ENCODE measurements at places on chromosomes 5 and 9. TPM values are rescaled to one million over a fixed set of nuclear protein-coding genes. Genes with fewer than 3 reads are reported as not detected.
A peak's percentile ranks its signal among the peaks of the same experiment; 100 is the strongest.

DNA sequence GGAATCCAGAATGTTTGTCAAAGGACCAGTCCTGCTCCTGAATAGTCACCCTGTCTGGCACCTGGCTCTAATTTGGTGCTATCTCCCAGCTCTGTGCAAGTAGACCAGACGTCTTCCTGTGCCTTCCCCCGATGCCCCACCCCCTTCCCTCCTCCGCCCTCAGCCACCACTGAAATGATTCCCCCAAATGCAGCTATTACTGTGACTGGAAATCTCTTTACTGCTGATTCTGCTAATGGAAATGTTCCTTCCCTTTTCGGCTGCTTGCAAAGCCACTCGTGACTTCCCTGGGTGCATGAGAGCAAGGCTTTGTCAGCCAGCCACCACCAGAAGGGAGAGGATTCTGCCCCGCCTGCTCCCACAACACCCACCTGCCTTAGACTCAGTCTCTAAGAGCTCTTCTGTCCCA lies 11.4 kb downstream of the ASTN2 start:
- ATAC-seq, result no peak

- no peak for ATAC-seq
Observed at GRCh38 chr5:80744149-80744548, 89.4 kb upstream of the DHFR start.

GRCh38 chr5:134115806-134116175 lies 1.3 kb downstream of the TCF7 start:
- no peak for ATAC-seq

GRCh38 chr9:79409182-79409823 lies 162.5 kb upstream of the TLE4 start:
- ATAC-seq, result no peak

DNA sequence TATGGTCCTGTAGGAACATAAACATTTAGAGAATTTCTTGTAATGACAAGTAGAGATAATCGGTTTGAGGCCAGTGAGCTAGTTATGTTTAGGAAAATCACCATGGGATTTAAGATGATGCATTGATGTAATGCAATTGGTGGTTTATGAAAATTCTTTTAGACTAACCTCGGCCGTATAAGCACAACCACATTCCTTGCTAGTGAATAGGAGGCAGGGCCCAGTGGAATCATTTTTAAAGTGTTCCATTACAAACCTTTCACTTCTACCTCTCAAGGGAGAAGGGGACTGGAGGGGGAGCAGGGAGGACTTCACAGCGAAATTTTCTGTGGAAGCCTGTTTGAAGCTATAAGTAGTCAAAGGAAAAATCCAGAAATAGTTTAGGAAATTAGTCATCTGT lies 71.8 kb upstream of the NFIL3 start:
- no peak for ATAC-seq

- ATAC-seq, result peak; percentile 74
Observed at GRCh38 chr9:113381909-113382411, 5.2 kb upstream of the HDHD3 start.

DNA sequence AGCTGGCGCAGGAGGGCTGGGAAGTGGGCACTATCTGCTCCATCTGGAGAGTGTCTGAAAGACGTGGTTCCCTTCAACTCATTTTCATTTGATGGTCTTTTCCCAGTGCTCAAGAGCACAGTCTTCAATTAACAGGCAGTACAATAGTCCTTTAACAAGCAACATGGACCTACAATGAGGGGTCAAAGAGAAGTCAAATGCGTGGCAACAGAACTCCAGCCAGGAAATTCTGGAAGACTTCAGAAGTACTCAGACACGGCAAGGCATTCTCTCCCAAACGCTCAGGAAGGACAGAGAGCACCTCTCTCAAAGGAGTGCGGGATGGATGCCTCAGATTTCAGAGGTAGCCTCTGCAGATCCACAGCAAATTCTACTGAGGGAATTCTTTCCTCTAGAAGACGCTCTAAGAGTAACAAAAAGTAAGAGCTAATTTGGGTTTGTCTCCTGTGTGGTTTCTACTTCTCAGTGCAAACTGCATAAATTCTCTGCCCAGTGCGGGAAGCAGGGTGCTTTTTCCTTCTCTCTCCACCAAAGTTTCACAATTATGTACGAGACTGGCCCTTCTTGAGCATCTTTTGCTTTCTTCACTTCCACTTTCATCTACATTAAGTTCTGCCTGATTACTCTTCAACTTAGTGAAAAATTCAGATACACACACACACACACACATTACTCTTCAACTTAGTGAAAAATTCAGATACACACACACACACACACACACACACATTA lies 56.4 kb downstream of the LHFPL2 start:
- no peak for ATAC-seq

DNA sequence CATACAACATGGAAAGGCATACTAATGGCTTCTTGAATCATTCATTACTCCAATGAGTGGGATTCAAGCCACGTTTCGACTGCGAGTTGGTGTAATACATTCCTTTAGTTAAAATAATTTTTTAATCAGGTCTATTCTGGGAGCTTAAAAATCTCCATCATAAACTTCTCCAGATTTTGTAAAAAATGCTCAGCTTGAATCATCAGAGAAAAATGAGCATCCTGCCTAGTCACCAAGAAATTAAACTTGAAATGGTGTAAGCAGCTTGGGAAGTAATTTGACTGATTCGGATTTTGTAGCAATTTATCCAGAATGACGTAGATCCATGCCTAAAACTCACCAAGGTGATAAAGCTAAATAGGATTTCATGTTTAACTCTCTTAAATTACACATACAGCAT lies 165.7 kb downstream of the SLCO4C1 start:
- no peak for ATAC-seq

GRCh38 chr5:140868721-140869554 lies at the start of gene PCDHA11:
Gene PCDHA11, plus strand, starts transcription at chr5:140868957. Its CDS starts 147 bp downstream, at chr5:140869104.
- no peak for ATAC-seq

DNA sequence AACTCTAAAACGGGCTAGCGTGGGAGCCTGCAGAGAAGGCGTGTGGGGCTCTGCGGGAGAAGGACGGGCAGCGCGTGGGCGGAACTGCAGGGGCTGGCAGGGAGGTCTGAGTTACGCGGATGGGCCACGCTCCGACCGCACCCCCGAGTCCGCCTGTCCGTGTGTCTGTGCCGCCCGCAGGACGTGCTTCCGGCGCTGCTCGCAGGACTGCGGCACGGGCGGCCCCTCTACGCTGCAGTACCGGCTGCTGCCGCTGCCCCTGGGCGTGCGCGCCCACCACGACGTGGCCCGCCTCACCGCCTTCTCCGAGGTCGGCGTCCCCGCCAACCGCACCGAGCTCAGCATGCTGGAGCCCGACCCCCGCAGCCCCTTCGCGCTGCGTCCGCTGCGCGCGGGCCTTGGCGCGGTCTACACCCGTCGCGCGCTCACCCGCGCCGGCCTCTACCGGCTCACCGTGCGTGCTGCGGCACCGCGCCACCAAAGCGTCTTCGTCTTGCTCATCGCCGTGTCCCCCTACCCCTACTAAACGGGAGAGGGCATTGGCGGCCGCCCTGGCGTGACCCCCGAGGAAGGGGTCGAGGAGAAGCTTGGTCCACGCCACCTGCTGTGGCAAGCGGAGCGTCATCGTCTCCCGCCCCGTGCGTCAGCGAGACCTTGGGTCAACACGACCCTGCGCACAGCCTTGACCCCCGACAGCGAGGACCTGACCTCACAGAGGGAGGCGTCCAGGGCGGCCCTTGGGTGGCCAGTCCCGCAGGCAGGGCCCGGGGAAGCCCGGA lies 11.4 kb upstream of the ASS1 start:
- peak; percentile 56 for ATAC-seq

DNA sequence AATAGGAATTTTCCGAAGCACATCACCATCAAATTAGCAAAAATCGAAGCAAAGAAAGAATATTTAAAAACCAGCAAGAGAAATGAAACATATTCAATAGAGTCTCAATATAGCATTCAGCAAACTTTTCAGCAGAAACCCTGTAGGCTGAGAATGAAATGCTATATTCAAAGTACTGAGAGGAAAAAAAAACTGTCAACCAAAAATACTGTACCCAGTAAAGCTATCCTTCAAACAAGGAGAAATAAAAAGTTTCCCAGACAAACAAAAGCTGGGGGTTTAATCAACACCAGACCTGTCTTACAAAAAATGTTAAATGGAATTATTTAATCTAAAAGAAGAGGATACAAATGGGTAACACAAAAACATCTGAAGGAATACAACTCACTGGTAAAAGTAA lies 116.0 kb downstream of the TRPM3 start:
- ATAC-seq, result no peak

DNA sequence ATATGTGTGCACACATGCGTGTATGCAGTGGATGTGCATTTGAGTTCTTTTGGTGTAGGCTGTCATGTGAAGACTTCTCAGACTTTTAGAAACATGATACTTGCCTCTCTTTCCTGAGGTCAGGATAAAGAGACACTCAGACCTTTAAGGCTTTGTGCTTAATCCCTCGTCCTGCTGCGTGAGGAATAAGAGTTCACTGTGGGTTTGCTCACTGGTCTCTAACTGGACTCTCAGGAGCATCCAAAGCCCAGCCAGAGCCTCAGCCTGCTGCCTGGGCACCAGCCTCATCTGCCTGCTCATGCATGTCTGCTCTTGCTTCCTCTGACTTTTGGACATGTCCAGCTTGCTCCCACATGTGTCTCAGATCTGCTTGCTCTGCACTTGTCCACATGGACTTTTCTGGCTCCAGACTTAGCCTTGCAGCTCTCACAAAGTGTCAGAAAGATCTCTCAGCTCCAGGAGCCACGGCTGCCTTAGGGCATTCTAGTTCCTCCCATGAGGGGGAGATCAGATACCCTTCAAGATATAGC lies 65.1 kb upstream of the ZNF366 start:
- ATAC-seq, result no peak

CCL27 gene
- total RNA-seq, result 0.20 TPM

SLC22A4 gene
- total RNA-seq, result 0.28 TPM

CCL21 gene
- 18.5 TPM for total RNA-seq

CFAP90 gene
- not detected for total RNA-seq

SLC34A3 gene
- total RNA-seq, result 0.68 TPM

BTNL3 gene
- total RNA-seq, result not detected

C6 gene
- total RNA-seq, result not detected

P4HA2 gene
- total RNA-seq, result 19.0 TPM

COL23A1 gene
- 0.32 TPM for total RNA-seq

All from esophagus mucosa (tissue), 1 donor.